ENCODE measurements at places on chromosomes 12 and 14.

GRCh38 chr14:57060276-57060955, 208.3 kb downstream of the EXOC5 start:
- peak; percentile 56 for DNase-seq

DNA sequence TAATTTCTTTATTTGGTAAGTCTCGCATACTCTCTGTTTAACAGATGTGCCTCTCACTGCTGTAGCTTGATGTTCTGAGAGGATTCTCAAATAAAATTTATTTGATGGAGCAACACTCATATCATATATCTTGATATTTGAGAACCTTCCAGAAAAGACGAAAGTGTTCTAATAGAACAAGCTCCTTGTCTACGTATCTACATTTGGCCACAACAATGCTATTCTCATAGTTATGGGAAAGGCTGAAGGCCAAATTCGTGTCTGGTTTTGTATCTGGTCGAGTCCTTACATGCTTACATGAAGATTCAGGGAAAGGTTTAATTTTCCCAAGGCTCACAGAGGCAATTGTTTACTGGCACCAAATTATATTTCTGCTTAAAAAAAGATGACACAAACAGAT, 186.7 kb upstream of the SLC38A2 start:
- DNase-seq = no peak

DNA sequence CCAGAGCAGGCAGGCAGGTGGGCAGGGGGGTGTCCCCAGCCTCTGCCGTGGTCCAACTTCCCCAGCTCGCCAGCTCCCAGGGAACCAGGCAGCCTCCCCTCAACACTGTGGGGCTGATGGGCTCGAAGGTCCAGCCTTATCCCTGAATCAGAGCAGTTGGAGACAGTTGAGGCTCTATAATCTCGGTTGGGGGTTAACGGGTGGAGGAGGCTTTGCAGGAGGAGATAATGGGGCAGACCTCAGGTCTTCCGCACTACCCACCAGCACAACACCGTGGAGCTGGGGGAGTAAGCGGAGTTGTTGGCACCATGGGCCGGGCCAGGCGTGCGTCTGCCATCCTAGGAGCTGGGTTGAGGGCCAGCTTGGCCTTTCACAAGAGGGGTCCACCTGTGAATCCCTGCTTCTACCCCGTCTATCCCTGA, 13.9 kb upstream of the HDAC7 start:
- DNase-seq = no peak

DNA sequence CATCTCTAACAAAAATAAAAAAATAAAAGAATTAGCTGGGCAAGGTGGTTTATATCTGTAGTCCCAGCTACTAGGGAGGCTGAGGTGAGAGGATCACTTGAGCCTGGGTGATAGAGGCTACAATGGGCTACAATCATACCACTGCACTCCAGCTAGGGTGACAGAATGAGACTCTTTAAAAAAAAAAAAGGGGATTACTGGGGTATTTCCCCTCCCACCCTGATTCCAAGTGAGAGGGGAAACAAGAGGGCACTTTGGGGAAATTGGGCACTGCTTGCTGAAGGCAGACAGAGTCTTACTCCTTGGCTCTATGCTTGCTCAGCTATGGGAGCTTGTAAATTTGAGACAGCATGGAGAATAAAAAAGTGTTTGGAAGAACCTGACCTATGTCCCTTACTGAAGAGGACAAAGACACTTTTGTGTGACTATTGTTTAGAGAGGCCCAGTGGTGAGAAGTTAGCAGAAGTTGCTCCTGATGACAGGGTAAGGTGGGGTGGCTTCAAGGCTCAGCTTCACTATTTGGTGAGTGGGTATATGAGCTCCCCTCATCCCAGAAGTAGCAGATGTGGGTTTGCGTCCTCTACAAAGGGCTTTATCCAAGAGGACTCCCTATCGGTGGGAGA, 44.0 kb downstream of the KLRG1 start:
- DNase-seq = no peak

DNA sequence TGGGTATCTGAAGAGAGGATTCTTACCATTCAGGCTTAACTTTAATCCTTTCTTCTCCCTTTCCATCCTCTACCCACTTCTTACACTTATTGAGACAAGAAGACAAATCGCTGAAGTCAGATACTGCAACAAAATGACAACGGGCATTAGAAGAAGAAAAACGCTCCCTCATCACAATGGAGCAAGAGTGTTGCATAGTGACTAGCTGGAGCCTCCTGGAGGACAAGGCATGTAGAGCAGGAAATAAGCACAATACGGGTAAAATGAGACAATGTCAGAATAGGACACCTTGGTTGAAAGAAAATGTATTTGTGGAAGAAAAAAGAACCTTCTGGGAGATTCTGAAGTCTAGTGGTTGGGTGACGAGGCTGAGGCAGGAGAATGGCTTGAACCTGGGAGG, 501.0 kb downstream of the RERGL start:
- DNase-seq = peak; percentile 79

DNA sequence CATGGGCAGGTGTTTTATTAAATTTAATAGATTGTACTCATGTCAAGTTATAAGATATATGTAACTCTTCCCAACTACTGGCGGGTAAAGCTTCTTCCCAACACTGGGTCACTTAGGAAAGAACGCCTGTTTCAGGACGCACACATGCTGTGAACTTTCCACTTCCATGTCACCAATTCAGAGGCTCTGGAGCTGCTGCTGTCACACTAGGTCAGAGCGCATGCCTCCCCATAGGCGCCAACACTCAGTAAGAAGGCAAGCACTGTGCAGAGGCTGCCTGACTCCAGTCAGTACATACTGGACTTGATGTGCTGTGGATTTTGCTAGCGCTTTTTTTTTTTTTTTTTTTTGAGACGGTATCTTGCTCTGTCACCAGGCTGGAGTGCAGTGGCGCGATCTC, 17.2 kb downstream of the SLC15A4 start:
- DNase-seq = no peak

GRCh38 chr12:128091951-128092382, 175.0 kb upstream of the TMEM132C start:
- DNase-seq = peak; percentile 34

GRCh38 chr14:60807971-60808370, 73.4 kb downstream of the MNAT1 start:
- DNase-seq = no peak

DNA sequence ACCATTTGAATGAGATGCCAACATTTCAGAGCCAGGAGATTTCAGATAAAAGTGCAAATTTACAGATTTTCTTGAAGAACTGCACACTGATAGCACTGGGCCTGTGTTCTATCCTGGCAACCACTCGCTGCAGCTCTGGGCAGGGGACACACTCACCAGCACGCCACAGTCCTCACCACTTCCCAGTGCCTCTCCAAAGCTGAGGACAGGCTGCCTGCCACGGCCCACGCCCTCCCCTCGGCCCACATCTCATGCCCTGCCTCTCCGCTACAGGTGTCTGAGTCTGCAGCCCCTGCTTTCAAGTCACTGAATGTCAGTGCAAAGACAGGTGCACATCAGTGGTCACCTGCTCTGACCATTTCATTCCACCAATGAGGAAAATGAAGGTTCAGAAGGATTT, 12.7 kb downstream of the CAMKK2 start:
- peak; percentile 52 for DNase-seq

DNA sequence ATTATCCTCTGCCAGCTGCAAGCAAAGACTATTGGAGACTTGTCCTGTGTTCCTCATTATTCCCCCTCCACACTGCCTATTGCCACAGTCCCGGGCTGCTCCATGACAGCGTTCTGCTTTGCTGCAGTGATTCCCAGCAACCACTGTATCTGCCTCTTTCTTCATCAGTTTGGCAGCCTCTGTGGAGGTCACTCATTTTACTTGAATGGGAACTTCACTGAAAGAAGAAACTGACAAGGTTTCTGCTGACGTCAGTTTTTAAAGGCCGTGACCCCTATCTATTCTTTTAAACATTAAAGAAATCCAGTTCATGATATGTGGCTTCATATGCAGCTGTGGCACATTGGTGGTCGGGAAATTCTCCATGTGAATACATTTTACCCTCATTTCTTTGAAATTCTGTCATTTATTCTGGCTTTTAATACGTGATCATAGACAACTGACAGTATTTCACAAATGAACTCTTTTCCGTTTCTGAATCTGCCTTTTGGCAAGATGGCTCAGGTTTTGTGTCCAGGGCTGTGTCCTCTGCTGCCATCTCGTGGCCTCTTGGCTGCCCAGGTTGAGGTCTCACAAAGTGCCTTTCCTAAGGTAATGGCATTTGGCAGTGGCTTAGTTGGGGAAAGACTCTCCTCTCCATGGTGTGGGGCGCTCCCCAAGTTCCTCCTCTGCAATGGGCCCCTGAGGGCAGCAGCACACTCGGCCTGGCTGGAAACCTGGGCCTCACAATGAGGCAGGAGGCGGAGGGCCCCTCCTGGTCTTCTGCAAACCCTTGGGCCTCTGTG, 5.8 kb downstream of the TMEM253 start:
- DNase-seq = peak; percentile 95

DNA sequence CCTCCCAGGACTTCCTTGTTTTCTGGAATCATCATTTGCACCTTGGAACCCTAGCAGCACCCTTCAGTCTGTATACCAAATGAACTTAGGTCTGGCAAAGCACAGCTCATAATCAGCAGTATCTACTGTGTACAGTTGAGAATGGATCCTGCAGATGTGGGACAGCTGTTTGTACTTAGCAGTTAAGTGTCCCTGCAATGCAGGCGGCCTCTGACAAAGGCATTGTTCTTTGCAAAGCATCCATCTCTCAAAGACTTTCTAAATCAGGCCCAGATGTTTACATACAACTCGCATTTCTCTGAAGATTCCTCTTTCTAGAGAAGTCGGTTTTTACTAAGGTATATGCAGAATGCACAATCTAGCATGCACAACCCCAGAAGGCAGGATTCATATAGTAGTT, 170.5 kb upstream of the RBM19 start:
- DNase-seq = no peak

DNA sequence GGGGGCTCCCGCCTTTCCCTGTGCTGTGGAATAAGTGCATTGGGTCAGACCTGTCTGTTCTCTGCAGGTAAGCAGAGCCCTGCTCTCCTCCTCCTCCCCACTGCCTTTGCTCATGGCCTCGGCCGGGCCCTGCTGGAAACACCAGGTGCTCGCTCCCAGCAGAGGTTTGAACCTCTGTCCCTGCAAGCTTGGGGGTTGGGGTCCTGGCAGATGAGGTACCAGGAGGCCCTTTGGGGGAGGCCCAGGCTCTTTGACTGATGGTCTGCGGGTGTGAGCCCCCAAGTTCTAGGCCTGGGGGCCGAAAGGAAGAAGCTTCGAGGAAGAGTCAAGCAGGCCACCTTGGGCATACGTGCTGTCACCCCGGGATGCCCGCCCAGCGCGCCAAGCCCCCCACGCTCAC, 22.1 kb upstream of the CEP170B start:
- DNase-seq = no peak

- DNase-seq = no peak
Measured at GRCh38 chr14:90136904-90137303, 75.1 kb downstream of the KCNK13 start.

DNA sequence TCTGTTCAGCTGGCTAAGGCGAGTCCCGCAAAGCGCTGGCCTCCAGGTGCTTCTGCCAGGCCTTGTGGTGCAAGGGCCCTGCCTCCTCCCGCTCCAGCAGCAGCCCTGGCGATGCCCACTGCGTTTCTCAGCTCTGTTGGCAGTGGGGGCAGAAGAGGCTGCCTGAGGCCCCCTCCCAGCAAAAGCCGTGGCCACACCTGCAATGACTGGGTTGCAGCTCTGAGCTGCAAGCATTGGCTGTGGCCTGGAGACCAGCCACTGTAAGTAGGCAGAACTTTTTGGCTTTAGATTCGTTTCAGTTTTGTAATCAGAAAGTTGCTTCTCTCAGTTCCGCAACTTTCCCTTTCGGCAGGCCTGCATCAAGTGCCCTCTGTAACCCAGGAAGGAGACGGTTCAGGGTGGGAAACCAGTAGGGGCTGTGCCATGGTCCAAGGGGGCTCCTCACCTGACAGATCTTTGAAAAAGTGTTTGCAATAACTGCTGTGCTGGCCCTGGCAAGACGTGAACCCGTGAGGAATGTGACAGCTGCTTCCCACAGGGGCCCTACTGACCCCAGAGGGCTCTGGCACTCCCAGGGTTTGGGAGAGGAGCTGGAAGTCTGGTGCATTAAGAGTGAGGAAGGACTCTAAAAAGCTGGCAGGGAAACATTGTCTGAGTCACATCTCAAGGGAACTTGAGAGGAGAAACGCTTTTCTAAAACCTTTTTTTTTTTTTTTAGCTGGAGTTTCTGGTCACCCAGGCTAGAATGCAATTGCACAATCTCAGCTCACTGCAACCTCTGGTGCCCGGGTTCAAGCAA, 54.5 kb upstream of the MAX start:
- DNase-seq = no peak

- DNase-seq = peak; percentile 75
Measured at GRCh38 chr14:106308839-106309389, 782.5 kb downstream of the TMEM121 start.

DNA sequence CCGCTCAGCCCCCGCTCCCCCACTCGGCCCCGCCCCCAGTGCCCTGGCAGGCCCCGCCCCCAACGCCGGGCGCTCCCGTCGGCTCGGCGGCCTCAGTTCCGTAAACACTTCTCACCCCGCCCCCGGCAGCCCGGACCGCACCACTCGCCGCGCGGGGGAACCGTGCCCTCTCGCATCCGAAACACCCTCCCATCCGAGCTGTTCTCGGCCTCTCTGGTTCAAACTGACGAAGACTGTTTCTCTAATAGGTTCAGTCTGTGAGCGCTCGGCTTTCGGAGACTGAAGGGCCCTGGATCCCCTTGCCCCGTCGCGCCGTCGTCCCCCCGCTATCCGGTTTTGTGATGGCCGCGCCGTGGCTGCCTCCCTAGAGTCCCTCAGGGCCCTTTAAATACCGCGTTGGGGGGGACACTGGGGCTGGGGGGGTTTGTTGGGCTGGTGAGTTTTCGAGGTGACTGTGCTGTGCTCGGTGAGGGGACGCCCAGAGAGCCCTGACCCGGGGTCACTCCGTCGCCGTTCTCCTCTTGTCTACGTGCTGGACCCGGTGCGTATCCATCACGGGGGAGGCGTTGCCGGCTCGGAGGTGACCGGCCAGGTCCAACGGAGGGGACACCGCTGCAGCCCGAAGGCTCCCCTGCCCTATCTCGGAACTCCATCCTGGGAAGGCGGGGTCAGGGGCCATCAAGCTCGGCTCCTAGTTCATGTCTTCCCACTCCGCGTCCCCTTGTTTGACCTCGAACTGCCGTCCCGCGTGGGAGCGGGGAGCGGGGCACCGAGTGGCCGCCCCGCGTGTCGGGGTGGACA, at the start of gene TCP11L2:
TSS of gene TCP11L2 (plus strand) at position 333 of the 801 bp plus-strand sequence. CDS start 8,343 bp downstream, outside the sequence.
- DNase-seq = peak; percentile 95

DNA sequence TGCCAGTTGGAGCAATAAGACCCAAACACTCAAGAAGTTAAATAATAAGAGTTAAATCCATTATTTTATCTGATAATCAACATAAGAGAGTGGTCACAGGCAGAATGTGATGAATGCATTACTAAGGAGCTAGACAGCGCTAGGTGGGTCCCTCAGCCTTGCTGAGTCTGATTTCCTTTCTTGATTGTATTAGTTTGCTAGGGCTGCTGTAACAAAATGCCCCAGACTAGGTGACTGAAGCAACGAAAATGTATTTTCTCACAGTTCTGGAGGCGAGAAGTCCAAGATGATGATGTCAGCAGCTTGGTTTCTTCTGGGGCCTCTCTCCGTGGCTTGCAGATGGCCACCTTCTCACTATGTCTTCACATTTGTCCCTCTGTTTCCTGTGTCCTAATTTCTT, 8.2 kb upstream of the CCDC177 start:
- no peak for DNase-seq
